SJSA1 (cell line): ENCODE measurements at places on chromosomes 4 and X. TPM values are rescaled to one million over a fixed set of nuclear protein-coding genes. Genes with fewer than 3 reads are reported as not detected.

The DAPP1 gene
- 0.32 TPM in 1 of 2 replicates, not detected in the other for total RNA-seq

The CCDC160 gene
- total RNA-seq, result not detected in 2 replicates

The ZFP42 gene
- total RNA-seq, result not detected in 2 replicates

The SNCA gene
- 14.3 and 19.3 TPM in 2 replicates for total RNA-seq

The CT45A5 gene
- not detected in 2 replicates for total RNA-seq

The ATP1B4 gene
- total RNA-seq, result not detected in 2 replicates

The NOX1 gene
- not detected in 2 replicates for total RNA-seq

The HDX gene
- total RNA-seq, result 4.0 and 4.6 TPM in 2 replicates

DNA sequence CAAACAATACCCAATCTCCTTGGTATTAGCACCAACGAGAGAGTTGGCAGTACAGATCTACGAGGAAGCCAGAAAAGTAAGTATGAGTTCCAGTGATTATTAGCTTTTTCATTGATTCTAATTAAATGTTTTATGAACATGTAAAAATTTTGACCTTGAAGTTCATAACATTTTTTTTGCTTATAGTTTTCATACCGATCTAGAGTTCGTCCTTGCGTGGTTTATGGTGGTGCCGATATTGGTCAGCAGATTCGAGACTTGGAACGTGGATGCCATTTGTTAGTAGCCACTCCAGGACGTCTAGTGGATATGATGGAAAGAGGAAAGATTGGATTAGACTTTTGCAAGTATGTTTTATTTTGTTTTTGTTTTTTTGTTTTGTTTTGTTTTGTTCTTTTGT, 10.1 kb downstream of the DDX3X start:
- DNase-seq, result no peak
- peaks cover 93% of the 10 kb centered on the region for H3K36me3 ChIP-seq
- no peak overlapping the region for H3K27ac ChIP-seq
- H3K27me3 ChIP-seq, result no peaks in the 10 kb centered on the region
- H3K4me1 ChIP-seq, result no peaks in the 10 kb centered on the region

DNA sequence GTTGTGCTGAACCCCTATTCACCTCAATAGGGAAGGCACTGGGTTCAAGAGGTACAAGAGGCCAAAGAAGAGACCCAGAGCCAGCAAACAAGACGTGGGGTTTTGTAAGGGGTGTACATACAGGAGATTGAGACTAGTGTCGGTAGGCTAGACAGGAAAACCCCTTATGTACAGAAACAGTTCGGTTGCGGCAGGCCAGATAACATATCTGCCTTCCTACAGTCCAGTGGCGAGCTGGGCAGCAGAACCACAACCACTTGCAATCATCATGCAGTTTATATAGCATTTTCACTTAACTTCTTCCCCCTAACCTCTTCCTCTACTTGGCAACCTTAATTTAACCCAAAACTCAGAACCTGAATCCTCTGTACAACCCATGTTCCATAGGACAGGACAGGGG, 422.2 kb downstream of the PDHA2 start:
- no peaks in the 10 kb centered on the region for H3K36me3 ChIP-seq
- no peaks in the 10 kb centered on the region for H3K4me1 ChIP-seq
- H3K27ac ChIP-seq, result no peak overlapping the region
- no peak overlapping the region for H3K4me3 ChIP-seq
- no peaks in the 10 kb centered on the region for H3K27me3 ChIP-seq
- no peak for DNase-seq

DNA sequence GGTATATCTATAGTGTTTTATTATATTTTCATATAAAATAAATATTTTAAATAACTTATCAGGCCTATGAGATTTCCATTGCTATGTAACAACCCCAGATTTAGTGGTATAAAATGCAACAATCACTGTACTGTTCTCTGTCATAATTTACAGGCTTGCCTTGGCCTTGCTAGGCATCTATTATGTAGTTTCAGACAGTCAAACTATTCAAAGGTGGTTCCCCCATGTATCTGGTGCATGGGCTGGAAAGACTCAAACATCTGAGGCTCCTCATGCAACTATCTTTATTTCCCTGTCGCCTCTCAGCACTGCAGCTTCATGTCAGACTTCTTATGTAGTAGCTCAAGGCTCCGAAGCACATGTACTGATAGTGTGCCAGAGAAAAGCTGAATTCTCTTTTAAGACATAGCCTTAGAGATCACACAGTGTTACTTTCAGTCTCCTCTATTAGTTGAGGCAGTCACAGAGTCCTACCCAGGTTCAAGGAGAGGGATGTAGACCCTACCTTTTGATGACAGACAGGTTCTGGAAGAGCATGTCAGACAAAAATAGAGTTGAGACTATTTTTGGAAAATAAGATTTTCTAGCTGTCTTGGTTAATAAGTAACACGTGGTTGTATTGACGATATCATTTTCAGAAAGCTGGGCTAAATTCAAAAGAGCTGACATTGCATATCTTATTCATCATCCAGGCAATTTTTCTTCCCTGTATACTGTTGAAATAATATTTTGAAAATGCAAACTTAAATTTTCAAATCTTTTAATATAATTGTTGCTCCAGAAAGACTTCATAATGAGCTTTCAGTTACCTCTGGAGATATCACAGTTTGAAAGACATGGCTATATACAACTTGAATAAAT, 19.4 kb downstream of the MTTP start:
- H3K36me3 ChIP-seq, result no peaks in the 10 kb centered on the region
- H3K4me1 ChIP-seq, result no peaks in the 10 kb centered on the region
- no peak for DNase-seq
- no peaks in the 10 kb centered on the region for H3K27me3 ChIP-seq
- H3K27ac ChIP-seq, result no peak overlapping the region

DNA sequence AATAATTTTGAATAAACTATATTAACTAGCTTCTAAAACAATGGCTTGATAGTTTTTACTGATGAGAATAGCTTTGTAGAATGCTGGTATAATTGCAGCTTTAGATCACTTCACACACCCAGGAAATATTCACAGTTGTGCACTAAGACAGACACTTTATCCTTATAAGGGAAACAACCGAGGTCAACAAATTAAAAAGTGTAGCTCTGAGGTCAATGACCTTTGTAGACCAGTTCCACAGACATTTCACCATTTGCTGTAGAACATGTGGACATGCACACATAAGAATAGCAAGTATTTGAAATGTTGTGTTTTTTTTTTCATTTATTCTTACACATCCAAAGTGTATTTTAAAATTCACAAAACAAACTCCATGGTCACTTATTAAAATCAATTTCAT, 76.0 kb upstream of the MCF2 start:
- H3K27me3 ChIP-seq, result no peaks in the 10 kb centered on the region
- H3K4me1 ChIP-seq, result no peaks in the 10 kb centered on the region
- H3K4me3 ChIP-seq, result no peak overlapping the region
- DNase-seq, result no peak
- peaks cover 3% of the 10 kb centered on the region for H3K36me3 ChIP-seq

DNA sequence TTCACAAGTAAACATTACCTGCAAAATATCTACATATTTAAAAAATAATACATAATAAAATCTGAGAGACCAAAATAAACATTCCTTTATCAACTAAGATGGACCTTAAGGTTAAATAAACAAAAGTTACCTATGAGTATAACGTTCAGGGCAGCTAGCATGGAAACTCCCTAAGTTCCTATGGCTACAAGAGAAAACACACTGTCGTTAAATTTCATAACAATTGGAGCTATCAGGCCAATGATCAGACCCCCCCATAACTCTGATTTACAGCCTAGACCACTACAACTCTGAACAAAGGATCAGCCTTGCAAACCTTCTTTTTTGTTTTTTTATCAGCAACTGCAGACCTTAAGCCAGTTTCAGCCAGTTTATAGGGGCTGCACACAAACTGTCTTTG, 1418.4 kb downstream of the PCDH18 start:
- no peak overlapping the region for H3K27ac ChIP-seq
- no peaks in the 10 kb centered on the region for H3K36me3 ChIP-seq
- H3K4me1 ChIP-seq, result no peaks in the 10 kb centered on the region
- DNase-seq, result no peak

DNA sequence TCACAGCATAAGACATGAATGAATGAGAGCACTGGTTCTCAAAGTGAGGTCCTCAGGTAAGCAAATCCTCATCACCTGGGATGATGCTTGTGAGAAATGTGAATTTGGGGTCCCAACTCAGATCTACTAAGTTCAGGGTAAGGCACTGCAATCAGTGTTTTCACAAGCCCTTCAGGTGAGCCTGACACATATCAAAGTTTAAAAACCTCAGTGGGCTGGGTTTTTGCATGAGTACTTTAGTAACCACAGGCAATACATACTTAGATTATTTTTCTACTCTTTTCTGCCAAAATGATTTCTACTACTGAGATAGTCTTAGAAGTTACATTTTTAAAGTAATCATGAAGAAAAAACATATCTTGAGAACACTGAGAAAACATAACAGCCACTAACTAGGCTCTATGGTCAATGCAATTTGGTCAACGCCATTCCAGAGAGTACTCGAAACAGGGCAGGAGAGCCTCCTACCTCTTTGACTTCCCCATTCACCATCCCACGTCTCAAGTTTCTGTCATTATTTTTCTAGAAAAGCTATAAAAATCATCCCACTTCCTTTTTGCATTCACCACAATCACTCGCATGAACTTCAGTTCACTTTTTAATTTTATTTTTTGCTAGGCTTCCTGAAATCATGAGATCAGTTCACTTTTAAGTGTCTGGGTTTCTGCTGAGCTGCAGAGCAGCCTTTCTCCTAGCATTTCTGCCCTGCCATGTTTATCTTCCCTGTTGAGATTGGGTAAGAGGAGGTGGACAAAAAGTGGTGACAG, 73.8 kb downstream of the MFAP3L start:
- no peak overlapping the region for H3K4me3 ChIP-seq
- no peak for DNase-seq
- H3K27ac ChIP-seq, result no peak overlapping the region
- H3K36me3 ChIP-seq, result no peaks in the 10 kb centered on the region
- peaks cover 4% of the 10 kb centered on the region for H3K27me3 ChIP-seq

GRCh38 chrX:10483191-10483831, 137.1 kb downstream of the MID1 start:
- no peaks in the 10 kb centered on the region for H3K27me3 ChIP-seq
- DNase-seq, result no peak
- no peak overlapping the region for H3K4me3 ChIP-seq
- H3K4me1 ChIP-seq, result peaks cover 36% of the 10 kb centered on the region

- H3K27ac ChIP-seq, result no peak overlapping the region
- H3K36me3 ChIP-seq, result no peaks in the 10 kb centered on the region
- DNase-seq, result no peak
- H3K4me3 ChIP-seq, result no peak overlapping the region
These were observed 12.1 kb downstream of the TBL1X start for GRCh38 chrX:9476810-9477575.

GRCh38 chr4:2837904-2838496, 5.6 kb upstream of the ADD1 start:
- no peak overlapping the region for H3K27ac ChIP-seq
- H3K27me3 ChIP-seq, result no peaks in the 10 kb centered on the region
- peaks cover 5% of the 10 kb centered on the region for H3K4me1 ChIP-seq
- no peaks in the 10 kb centered on the region for H3K36me3 ChIP-seq
- H3K4me3 ChIP-seq, result no peak overlapping the region

DNA sequence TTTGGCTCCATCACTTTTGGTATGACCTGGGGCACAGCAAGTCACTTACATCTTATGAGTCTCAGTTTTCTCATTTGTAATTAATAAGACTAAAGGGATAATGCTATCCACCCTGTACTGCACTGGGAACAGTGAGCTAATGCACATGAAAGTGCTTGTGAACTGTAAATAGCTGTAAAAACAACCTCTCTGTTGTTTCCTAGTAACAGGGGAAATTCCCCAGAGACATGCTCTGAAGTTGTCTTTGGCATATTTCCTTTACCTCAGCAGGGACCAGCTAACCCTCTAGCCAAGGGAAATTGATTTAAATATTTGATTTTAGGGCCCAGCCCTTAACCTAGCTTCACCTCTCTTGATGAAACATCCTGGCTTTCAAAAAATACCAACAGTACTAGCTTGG, 6.1 kb upstream of the CYSLTR1 start:
- no peak for DNase-seq
- H3K27me3 ChIP-seq, result no peaks in the 10 kb centered on the region
- H3K4me3 ChIP-seq, result no peak overlapping the region
- H3K4me1 ChIP-seq, result no peaks in the 10 kb centered on the region
- H3K27ac ChIP-seq, result no peak overlapping the region

DNA sequence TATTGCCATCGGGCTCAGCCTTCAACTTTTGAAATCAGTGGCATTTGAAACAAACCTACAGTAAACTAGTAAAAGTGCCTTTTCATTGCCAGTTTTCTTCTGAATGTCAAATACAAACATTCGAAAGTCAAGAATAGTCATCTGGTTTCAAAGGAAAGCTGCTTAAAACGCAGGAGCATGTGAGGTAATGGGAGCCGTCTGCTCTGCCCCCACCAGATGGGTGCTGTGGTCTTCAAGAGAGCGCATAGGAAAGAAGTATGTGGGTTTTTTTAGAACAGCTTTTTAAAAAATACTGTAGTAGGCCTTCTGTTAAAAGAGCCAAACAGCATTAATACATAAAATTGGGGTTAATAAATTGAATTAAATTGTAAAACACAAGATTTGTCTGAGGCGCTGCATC, 88.6 kb downstream of the STOX2 start:
- H3K4me1 ChIP-seq, result peaks cover under 1% of the 10 kb centered on the region; the same call in 1 of the 2 replicates
- no peak overlapping the region for H3K27ac ChIP-seq
- no peak overlapping the region for H3K4me3 ChIP-seq
- no peaks in the 10 kb centered on the region for H3K36me3 ChIP-seq
- no peaks in the 10 kb centered on the region for H3K27me3 ChIP-seq
- no peak for DNase-seq

- H3K4me1 ChIP-seq, result peaks cover 14% of the 10 kb centered on the region
- DNase-seq, result no peak
- no peaks in the 10 kb centered on the region for H3K36me3 ChIP-seq
- no peak overlapping the region for H3K27ac ChIP-seq
- no peaks in the 10 kb centered on the region for H3K27me3 ChIP-seq
These were observed 2.4 kb downstream of the SRD5A3 start for GRCh38 chr4:55348466-55348865.

DNA sequence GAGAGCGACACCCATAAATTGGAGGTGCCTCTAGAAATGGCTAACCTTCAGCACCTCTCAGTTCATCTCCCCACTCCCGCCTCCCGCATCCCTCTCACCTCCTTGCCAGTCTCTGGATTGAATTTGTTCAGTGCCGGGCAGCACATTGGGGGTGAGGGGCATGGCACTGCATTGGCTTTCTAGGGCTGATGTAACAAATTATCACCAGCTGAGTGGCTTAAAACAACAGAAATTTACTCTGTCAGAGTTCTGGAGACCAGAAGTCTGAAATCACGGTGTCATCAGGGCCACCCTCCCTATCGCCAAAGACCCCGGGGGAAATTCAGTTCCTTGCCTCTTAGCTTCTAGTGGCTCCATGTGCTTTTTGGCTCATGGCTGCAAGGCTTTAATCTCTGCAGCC, 105.1 kb upstream of the RBPJ start:
- no peaks in the 10 kb centered on the region for H3K27me3 ChIP-seq
- no peak overlapping the region for H3K27ac ChIP-seq
- H3K36me3 ChIP-seq, result no peaks in the 10 kb centered on the region

GRCh38 chr4:166049036-166049435, 176.0 kb downstream of the TLL1 start:
- H3K27me3 ChIP-seq, result 0 out of 2 replicates have a peak, but pooled peaks cover 5% of the 10 kb centered on the region
- no peak overlapping the region for H3K4me3 ChIP-seq
- DNase-seq, result no peak
- H3K27ac ChIP-seq, result no peak overlapping the region
